ENCODE measurements at places on chromosomes 3 and 15.

- no peak for DNase-seq
These were observed 27.6 kb downstream of the SLC6A6 start for GRCh38 chr3:14430053-14430452.

GRCh38 chr3:16013568-16013967, 160.9 kb upstream of the GALNT15 start:
- DNase-seq: no peak

GRCh38 chr3:186025161-186025560, 83.7 kb downstream of the ETV5 start:
- no peak for DNase-seq

GRCh38 chr3:128436214-128436613, 30.5 kb downstream of the DNAJB8 start:
- no peak for DNase-seq

GRCh38 chr3:102718651-102719050, 283.8 kb downstream of the ZPLD1 start:
- DNase-seq: no peak

DNA sequence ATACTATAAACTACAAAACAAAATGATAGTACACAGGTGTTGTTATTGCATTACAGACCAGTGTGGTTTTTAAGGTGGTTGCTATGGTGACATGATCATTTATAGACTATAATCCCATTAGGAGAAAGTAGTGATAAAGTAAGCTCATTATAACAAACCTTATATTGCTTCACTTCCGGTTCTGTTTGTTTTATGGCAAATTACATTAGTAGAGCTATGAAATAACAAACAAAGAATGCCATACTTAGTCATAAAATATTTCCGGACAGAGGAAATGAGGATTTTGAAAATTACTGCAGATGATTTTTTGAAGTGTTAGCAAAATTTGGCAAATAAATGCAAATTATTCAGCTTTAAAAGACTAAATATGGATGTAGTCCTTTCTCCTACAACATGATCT, 640.4 kb upstream of the ARPP21 start:
- DNase-seq: no peak

DNA sequence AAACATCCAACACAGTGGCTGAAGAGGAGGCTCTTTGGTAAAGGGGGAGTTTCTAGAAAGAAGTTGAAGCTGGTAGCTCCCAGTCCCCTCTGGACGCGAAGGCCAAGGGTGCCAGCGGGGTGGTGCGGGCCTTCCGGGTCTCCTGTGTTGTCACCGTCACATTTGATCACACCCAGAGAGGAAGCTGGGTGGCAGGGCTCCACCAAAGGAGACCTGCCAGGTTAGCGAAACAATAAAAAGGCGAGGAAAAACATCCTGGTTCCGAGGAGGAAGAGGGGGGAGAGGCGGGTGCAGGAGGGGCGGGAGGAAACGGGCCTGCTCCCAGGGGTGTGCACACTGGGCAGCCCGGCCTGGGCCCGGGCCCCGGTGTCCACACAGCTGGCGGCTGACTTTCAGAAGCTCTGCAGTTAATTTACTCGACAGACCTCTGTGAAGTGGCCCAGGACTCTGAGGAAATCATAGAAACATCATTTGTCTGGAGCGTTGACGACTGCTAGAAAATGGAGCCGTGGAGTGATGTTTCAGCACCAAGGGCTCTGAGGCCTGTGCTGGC, 12.1 kb downstream of the HEG1 start:
- DNase-seq: no peak

DNA sequence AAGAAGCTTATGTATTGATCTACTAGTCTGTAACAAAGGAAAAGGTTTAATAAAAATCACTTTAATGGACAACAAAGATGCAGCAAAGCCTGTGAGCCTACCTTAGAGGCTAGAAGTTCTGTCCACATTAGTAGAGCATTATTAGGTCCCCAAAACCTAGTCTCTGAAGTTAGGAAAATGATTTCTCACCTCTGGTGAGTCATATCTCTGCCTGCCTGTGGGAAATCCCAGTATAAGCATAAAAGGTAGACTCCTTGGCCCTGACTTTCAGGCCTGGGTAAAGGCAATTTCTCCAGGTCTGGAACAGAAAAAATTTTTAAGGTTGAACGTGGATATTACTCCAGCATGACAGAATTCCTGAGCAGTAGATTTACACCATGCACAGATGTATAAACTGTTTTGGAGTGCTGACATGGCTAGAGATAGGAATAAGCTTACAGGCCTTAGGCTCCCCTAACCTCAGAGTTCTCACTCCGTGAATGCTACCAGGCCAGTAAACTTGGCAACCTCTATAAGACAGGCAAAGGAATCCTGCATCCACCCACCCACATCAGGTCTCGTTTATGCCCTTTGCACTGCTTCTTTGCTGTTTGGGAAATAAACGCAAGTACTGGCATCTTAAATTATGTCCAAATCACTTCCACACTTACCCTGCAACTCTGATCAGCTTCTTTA, 104.1 kb downstream of the SERPINI1 start:
- DNase-seq: no peak

DNA sequence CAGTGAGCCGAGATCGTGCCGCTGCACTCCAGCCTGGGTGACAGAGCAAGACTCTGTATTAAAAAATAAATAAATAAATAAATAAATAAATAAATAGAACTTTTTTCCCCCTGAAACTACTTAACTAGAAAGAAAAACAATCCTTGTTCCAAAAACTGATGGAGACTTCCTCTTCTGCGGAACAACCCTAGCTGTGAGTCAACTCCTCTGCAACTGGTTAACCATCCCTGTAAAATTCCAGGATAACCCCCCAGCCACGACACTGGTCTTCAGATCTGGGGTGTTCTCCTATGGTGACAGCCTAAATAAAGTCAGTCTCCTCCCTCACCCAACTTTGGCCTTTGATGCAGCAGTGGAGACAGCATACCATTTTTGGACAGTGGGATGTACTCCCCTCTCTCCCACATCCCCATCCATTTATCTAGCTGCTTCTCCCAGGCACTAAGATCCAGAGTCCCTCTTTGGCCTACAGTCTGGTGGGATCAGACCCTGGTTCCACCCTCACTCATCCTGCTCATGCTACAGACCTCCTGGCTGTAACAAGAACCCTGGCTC, 352.6 kb downstream of the OCA2 start:
- no peak for DNase-seq

GRCh38 chr3:8840556-8840955, 71.1 kb upstream of the OXTR start:
- DNase-seq: no peak

- DNase-seq: no peak
These were observed 53.4 kb downstream of the OXSM start for GRCh38 chr3:25843332-25843731.

GRCh38 chr3:183527428-183528379, 27.8 kb downstream of the KLHL6 start:
- DNase-seq: no peak
